ENCODE measurements at places on chromosomes 11 and 22.

DNA sequence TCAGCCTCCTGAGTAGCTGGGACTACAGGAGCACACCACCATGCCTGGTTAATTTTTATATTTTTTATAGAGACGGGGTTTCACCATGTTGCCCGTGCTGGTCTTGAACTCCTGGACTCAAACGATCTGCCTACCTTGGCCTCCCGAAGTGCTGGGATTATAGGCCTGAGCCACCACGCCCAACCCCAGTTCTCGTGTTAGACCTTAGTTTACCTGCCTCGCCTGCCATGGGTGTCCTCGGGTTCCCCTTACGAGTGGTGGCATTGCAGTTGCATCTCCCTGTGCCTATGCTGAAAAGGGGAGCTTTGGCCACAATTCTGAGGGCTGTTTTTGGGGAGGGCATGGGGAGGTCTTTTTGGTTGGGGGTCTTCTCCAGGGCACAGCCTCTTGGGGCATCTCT, 18.8 kb downstream of the TBC1D22A start:
- DNase-seq: no peak

GRCh38 chr11:16792426-16792825, 54.0 kb downstream of the C11orf58 start:
- no peak for DNase-seq

GRCh38 chr22:38176170-38176741, 5.4 kb downstream of the PLA2G6 start:
- DNase-seq: no peak

DNA sequence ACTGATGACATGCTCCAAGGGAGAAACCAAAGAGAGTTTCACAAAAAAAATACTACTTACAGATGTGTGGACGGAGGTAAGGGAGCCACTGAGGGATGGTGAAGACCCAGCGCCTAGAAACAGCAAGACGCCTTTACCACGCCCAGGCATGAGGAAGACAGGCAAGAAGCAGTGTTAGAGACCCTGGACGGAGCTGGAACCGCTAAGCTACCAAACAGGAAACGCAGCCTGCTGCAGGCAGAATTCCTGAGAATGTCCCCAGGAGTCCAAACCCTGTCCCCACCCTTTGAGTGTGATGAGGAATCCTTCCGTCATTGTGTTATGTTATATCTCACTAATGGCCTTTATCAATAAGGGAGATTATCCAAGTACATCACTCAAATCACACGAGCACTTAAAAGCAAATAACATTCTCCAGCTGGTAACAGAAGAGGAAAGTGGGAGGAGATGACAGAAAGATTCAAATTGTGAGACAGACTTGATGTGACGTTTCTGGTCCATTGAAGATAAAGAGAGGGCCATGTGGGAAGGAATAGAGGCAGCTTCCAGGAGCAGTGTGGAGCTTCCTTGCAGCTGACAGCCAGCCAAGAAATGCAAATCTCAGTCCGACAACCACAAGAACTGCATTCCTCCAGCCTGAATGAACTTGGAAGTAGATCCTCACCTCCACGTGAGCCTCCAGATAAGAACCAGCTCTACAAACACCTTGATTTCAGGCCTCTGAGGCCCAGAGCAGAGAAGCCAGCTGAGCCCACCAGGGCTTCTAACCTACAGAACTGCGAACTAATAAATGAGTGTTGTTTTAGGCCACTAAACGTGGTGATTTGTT, 19.1 kb downstream of the FAM181B start:
- no peak for DNase-seq

DNA sequence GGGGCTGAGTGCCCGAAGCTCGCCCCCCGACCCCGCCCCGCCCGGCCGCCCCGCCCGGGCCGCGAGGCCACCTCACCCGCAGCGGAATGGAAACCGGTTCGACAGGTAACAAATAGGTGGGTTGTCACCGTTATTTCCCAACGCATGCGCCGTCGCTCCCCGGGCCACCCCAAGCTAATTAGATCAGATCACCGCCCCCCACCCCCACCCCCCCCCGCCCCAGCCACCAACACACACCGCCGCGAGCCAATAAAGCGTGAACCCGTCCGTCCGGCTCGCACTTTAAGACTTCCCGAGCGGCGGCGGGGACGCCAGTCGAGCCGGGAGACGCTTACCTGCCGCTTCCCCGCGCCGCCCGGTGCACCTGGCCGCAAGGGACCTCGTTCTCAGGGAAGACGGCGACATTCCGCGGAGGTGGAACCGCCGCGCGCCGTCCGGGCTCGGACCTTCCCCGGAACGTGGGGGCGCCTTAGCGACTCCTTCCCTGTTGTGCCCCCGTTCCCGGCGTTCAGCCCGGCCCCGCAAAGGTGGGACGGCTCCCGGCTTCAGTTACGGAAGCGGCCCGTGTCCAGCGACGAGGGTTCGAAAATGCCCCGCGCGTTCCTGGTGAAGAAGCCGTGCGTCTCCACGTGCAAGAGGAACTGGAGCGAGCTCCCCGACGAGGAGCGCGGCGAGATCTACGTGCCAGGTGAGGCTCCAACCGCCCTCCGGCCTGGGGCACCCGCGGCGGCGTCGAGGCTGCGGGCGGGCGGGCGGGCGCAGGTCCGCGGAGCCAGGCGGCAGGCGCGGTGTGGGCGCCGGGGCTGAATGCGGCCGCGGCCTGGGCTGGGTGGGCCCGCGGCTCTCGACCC, at the start of gene OVOL1:
Gene OVOL1, plus strand, starts transcription at position 278 of the 851 bp plus-strand sequence. Its CDS starts 311 bp downstream, at position 589.
- no peak for DNase-seq

DNA sequence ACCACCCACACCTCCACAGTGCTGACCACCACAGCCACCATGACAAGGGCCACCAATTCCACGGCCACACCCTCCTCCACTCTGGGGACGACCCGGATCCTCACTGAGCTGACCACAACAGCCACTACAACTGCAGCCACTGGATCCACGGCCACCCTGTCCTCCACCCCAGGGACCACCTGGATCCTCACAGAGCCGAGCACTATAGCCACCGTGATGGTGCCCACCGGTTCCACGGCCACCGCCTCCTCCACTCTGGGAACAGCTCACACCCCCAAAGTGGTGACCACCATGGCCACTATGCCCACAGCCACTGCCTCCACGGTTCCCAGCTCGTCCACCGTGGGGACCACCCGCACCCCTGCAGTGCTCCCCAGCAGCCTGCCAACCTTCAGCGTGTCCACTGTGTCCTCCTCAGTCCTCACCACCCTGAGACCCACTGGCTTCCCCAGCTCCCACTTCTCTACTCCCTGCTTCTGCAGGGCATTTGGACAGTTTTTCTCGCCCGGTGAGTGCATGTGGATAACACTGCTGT, 28.4 kb downstream of the MUC5B start:
- DNase-seq: no peak

DNA sequence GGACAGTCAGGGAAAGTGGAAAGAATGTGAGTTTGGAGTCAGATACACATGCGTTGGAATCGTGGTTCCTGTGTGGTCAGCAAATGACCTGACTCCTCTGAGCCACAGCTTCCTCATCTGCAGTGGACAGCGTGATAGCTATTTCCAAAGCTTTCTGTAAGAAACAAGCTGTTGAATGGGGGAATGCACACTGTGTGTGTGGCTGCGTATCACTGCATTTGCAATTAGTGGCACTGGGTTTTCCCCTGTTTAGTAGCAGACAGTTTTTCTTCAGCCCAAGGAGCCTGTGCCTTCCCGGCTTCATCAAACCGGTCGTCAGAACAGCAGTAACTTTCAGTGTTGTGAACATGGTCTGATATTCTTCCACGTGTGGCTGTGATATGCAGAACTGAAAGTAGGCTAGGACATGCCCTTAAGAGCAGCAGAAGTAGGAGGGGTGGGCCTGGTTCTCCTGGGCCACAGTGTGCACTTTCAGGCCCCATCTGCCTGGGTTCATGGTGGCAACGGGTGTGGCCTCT, 121.5 kb downstream of the RRAS2 start:
- DNase-seq: no peak

DNA sequence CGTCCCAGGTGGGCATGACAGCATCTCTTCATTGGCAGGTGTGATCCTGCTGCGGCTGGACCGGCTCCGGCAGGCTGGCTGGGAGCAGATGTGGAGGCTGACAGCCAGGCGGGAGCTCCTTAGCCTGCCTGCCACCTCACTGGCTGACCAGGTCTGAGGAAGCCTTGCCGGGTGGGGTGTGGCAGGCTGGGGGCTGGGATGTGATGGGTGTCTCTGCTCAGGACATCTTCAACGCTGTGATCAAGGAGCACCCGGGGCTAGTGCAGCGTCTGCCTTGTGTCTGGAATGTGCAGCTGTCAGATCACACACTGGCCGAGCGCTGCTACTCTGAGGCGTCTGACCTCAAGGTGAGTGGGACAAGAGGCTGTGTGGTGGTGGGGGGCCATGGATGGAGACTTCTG, 3.5 kb downstream of the LARGE2 start:
- DNase-seq: no peak

DNA sequence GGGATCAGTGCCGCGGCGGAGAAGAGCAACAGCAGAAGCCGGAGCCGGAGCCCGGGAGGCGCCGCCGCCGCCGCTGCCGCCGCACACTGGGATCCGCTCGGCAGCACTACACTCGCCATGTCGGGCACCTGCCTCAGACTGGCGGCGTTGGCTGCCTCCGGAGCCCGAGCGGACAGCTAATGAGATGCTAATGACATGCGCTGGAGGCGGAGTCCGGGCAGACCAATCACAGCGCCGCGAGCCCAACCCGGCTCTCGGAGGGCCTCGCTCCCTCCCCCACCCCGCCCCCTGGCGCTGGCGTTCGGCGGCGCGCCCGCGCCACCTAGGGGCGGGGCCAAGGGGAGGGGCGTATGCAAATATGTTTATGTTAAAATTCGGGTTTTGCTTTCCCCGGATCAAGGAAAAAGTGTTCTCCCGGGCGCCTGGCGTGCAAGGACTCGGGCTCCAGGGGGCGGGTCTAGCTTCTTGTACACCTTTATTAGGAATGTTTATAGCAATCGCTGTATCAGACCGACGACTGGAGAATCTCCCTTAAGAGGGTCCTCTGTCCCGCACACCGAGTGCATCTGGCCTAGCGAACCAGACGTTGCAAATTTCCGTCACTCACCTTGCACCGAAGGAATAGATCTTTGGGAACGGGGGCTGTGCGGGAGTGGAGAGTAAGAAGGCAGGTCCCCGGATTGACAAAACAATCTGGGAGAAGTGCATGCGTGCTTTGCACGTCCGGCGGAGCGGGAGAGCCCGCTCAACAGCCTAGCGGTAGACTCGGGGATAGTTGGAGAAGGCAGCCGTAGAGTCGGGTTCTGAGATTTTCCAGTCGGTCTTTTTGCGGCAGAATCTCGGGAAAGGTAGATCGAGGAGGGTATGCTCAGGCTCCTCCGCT, at the start of gene CADM1:
Gene CADM1, minus strand, starts transcription at position 140 of the 883 bp plus-strand sequence.
- peak; percentile 42 for DNase-seq

- no peak for DNase-seq
Observed at GRCh38 chr11:79026803-79027445, 413.9 kb downstream of the TENM4 start.

GRCh38 chr22:27405672-27406388, 395.7 kb downstream of the MN1 start:
- no peak for DNase-seq

DNA sequence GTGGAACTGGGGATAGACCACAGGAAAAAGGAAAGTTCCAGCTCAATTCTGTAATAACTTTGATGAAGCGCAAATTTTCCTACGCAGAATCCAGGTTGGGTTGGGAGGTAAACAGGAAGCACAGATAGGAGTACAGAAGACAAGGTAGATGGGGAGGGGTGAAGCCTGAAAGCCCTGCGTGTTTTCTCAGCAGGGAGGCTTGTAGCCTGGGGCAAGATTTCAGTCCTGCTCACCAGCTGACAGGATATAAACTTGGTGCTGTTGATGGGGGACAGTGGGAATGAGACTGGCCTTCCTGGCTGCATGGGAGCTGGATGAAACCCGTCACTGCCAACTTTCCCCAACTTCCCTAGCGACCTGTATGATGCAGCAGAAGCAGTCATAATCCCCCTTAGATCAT, 114.9 kb downstream of the ARHGAP32 start:
- DNase-seq: no peak

GRCh38 chr22:38203855-38204514, 2.2 kb downstream of the MAFF start:
- DNase-seq: no peak

DNA sequence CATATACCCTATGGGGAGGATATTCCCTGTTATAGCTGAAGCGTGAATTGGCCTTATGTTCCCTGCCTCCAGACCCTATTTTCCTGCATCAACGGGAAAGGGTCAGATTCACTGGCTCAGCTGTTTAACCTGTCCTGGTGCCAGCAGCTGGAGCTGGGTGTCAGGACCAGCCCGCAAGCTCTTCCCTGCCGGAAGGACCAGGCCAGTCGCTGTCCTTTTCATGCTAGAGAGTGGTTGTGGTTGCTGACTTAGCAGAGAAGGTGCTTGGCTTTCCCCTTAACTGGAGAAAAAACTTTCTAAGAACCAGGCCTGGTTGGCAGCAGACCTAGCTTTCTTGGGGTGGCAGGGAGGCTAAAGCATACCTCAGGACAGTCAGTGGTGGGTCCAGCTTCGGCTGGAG, 5.2 kb upstream of the SREBF2 start:
- DNase-seq: no peak

DNA sequence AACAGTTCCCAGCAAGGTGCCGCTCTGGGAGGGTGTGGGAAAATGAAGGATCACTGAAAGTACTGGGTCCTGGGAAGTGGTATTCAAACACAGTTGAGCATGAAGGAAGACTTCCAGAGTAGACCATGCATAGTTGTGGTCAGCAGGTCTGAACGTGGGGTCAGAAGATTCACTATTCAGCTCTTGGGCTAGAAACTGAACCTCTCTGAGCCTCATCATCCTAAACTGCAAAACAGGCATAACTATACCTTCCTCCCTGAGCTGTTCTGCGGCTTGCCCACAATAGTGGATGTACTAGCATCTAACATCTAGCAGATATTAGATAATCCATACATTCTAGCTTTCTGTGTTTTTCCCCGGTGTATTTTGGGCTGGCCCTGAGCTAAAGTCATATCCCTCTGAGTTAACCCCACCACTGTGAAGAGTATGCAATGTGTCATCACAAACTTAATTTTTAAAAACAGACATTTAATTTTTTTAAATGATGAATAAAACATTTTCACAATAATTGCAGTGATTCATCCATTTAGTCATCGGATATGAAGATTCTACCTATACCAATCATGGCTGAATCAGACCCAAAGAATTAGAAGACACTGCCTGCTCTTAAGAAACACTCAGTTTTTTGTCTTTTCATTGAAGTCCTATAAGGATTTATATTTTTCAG, 179.1 kb downstream of the BLID start:
- no peak for DNase-seq

DNA sequence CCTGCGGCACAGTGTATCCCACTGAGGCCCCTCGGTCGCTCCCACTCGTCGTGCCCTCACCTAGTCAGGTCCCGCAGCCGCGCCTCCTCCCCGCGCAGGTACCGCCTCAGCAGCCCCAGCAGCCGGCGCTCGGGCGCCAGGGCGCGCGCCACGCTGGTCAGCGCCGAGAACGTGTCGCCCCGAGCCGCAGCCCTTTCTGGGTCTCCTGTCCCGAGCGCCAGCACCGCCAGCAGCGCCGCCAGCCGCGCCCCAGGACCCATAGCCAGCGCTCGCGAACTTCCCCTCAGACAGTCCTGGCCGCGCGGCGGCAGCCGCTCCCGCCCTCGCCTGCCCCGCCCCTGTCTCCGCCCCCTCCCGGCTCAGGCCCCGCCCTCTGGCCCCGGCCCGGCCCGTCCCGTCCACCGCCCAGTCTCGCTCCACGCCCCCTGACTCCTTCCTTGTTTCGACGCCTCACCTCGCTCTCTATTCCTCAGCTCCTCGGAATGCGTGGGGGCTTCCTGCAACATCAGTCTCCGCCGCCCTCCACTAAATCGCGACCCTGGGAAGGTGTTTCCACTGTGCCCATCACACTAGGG, at the start of gene P4HA3:
Gene P4HA3, minus strand, starts transcription at position 289 of the 575 bp plus-strand sequence. Its CDS starts 29 bp downstream, at position 260.
- no peak for DNase-seq

GRCh38 chr11:2401436-2401984, 960 bp downstream of the TSSC4 start:
- DNase-seq: no peak

GRCh38 chr11:113177671-113178070, 136.7 kb upstream of the TTC12 start:
- DNase-seq: no peak

- DNase-seq: no peak
Observed at GRCh38 chr11:11409901-11410300, 56.9 kb upstream of the CSNK2A3 start.

All from T-helper 1 cell (primary cell).